Stimulated activated CD4-positive, alpha-beta T cell treated with anti-CD3 and anti-CD28 coated beads, Interleukin-2, amount 100 ng/mL, for 4 hours (primary cell): ENCODE measurements at places on chromosomes 7 and 10.

GRCh38 chr10:102280397-102281101 lies 35.2 kb downstream of the GBF1 start:
- no peak for DNase-seq

GRCh38 chr10:32333849-32334248 lies 13.1 kb downstream of the EPC1 start:
- no peak for DNase-seq

DNA sequence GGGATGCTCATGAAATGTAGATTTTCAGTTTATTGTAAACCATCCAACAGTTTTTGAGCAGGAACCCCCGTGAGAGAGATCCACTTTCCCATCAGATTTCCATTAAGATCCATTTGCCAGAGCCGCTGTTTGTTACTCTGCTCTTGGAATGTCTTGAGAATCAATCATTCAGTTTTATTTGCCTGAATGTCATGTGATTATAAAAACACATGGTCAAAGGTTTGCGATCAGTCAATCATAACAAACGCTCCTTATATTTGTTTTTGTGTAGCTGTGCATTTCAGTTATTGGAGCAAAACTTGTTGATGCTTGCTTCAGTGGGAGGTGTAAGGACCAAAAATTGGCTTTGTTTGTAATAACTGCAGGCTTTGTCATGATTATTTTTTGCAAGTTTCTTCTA lies 155.8 kb upstream of the RHOBTB1 start:
- no peak for DNase-seq

GRCh38 chr10:26890956-26891355 lies 30.2 kb upstream of the ABI1 start:
- peak; percentile 6 for DNase-seq

GRCh38 chr10:114131094-114131493 lies 42.9 kb downstream of the CCDC186 start:
- DNase-seq: no peak

- DNase-seq: no peak
Observed at GRCh38 chr7:69076566-69076965, 521.7 kb upstream of the AUTS2 start.

DNA sequence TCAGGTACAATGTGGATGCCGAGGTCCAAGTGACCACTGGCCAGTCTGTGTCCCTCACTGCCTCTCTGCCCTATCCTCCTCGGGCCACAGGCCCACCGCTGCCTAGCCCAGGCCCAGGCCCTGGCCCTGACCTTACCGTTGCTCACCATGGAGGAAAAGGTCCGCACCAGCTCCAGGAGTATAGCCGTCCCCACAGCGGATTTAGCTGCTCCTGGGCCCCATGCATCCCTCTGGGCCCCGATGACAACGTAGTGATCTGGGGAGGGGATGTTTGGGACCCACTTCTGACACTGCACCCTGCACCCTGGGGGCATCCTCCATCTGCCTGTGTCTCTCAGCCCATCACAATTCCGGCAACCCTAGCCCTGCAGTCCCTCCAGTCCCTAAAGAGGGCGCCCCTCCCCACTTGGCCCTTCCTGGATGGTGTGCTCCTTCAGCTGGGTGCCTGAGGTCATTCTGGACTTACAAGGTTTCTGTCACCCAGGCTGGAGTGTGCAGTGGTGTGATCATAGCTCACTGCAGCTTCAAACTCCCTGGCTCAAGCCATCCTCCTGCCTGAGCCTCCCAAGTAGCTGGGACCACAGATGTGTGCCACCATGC lies 12.1 kb downstream of the TFR2 start:
- DNase-seq: no peak

DNA sequence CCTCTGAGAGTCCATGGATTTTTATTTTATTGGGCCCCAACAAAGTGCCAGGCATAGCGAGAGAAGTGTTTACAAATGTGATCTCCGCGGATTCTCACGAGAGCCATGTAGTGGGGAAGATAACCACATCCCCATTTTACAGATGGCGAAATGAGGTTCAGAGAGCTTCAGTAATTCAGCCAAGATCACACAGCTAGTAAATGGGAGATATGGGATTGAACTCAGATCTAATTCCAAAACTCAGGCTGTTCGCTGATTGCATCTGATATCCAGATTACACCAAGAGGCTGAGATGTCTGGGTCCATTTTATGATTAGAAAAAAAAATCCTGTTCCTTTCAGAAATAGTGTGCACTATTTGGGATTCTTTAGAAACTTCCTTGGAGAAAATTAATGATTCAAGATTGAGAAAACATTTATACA lies 1.3 kb downstream of the FAS start:
- DNase-seq: no peak

- DNase-seq: no peak
Observed at GRCh38 chr10:60731134-60731885, 47.0 kb upstream of the CDK1 start.

- DNase-seq: no peak
Observed at GRCh38 chr10:691216-691615, 1.7 kb upstream of the DIP2C start.

GRCh38 chr10:128031216-128031615 lies 95.0 kb downstream of the MKI67 start:
- no peak for DNase-seq

GRCh38 chr7:77353407-77353721 lies 62.8 kb downstream of the GSAP start:
- no peak for DNase-seq

DNA sequence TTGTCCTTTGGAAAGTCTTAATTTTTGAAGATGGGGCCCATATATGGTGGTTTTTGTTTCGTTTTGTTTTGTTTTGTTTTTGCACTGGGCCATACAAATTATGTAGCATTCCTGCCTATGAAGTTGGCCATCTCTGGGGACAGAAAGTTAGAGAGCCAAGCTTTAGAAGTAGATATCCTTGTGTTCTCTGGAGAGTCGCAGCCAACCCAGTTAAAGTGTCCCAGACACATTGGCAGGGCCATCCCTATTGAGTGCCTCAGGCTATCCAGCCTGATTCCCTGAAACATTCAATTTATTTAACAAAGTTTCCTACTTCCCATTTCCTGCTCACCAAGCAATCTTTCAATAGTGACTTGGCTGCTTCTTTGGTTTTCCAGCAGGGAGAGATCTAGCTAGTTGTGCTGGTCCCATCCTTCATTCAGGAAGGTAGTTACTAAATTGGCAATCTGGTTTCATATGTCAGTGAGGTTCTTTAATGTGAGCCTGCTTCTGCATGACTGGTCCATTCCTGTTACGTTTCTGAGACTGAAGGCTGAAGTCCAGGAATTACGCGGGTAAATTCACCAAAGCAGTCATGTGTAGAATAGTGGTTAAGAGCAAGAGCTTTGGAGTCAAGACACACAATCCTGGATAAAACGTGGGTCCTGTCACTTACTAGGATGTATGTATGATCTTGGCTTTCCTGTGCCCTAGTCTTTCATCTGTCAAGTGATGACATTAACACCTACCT lies 49.3 kb upstream of the HBP1 start:
- no peak for DNase-seq

GRCh38 chr7:40700653-40701421 lies 566.0 kb downstream of the SUGCT start:
- DNase-seq: no peak

GRCh38 chr7:139893999-139894398 lies 64.9 kb downstream of the TBXAS1 start:
- DNase-seq: no peak

DNA sequence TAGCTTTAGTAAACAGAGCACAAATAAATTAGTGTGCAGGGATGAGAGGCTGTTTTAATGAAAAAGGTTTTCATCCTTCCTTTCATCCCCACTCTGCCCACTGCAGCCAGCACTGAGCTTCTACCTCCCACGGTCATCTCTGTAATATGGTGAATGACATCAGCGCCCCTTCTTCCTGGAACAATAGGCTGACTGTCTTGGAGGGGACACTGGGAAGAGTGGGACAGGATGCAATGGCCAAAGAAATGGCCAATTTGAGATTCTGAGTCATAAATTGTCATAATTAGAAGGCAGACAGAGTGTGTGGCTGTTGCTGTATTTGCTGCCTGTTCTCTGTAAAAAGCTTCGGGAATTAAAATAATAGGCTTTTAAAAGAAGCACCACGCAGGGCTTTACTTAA lies 126.7 kb upstream of the CALN1 start:
- no peak for DNase-seq

GRCh38 chr10:17747883-17748550 lies 4.0 kb upstream of the TMEM236 start:
- DNase-seq: no peak

- DNase-seq: no peak
Observed at GRCh38 chr10:100985336-100985735, 2.0 kb downstream of the MRPL43 start.

- DNase-seq: no peak
Observed at GRCh38 chr7:77284616-77285015, 85.0 kb upstream of the FGL2 start.

DNA sequence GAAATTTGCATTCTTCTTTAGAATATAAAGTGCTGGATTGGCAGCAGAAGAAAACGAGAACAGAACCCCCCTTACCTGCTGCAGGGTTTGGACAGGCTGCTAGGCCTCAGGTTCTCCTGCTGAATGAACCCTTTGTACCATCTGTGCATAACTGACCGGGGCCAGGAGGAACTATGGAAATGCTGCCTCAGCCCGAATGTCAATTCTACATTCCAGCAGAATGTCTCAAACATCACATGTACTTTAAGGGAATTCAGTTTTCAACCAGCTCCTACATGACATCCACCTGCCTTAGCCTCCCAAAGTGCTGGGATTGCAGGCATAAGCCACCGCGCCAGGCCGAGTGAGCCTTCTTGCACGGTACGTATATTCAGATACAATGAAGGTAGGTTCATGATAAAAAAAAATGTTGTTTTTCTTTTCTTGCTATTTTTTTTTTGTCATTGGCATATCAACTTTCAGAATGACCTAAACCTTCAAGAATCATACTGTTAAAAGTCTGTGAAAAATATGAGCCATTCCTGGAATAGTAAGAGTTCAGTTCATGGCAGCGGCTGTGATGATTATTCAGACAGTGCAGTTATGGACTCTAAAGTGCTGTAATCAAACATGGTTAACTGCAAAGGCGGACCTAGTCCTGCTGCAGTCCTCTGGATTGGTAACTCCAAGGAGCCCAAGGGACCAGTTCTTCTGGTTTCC lies 84.4 kb upstream of the TNS3 start:
- DNase-seq: no peak

- DNase-seq: no peak
Observed at GRCh38 chr10:100359529-100360150, 12.6 kb downstream of the SCD start.

DNA sequence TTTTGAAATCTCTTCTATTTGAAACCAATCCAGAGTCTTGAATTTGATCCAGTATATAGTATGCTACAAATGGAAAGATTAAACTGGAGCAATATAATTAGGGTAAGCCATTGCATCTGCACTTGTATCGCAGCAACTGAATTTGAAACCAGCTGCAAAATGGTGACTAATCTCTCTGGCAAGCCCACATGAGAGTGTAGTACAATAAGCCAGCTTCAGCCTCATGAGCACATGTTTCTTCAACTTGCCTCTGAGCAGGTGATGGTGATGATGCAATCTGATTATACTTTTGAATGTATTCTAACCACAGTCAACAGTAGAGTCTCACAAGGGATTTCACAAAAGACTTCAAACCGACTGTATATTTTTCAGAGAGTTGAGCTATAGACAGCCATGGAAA lies 829 bp upstream of the RPA3 start:
- DNase-seq: peak; percentile 38

DNA sequence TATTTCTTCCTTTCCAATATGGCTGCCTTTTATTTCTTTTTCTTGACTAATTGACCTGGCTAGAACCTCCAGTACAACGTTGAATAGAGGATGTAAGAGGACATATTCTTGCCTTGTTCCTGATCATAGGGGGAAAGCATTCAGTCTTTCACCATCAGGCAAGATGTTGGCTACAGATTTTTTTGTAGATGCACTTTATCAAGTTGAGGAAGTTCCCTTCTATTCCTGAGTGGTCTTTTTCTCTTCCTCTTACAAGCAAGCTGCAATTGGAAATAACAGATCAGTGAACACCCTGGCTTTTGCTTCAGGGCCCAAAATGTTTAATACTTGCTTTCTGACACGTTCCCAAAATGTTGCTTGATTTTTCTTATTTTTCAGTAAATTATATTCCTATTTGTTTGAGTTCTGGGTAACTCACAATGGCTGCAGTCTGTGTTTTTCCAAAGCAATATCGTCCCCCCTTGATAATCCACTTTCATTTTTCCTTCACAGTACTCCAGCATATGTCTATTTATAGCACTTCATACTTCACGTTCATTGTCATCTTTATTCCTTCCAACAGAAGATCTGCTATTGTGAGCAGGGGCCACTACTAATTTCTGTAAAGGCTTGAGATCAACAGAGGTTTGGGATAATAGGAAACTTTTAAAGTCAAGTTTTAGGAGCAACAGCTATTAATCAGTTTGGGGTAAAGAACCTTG lies 11.7 kb downstream of the CPEB3 start:
- DNase-seq: no peak

DNA sequence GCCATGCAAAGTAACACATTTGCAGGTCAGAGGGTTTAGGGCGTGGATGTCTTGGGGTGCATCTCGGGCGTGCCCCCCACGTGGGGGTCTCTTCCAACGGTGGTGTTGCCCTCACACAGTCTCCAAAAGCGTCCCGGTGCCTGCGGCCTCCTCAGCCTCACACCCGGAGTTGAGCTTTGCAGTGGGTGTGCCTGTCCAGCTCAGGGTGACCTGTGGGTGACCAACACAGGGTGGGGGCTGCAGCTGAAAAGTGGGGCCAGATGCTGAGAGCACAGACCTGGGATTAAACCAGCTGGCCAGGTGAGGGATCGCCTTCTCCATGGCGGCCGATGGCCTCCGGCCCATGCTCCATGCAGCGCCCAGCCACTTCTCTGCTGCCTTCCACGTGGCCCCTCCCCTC lies 63.1 kb downstream of the PWWP2B start:
- DNase-seq: no peak

DNA sequence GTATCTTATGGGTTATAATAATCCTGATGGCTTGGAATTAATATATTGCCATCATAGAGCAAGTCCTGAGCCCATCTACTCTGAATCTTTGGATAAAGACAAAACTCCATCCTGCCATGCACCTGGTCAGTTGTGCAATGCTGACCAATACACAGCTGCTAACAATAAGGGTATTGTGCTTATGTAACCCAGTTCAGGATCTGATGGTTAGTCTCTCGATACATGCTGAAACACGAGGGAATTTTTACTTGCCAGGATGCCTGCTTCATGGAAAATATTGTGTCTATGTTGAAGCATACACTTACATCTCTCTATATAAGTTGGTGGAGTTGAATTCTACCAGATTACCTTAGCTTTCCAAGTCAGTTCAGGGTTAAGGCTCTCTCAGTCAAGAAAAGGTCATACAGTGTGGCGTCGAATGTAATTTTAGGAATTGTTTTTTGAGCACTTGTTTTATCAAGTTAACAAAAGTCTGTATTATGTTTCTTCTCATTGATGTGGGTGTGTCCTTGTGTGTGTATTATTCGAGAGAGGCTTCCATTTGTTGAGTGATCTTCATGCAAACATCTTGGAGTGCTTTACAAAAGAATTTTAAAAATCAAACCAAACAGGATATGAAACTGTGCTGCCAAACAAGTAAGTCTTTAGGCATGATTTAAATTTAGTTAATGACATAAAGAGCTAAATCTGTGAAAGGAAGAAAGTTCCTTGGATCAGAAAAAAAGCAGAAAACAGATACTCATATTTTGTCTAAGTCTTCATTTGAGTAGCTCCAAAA lies 449.1 kb downstream of the SUGCT start:
- no peak for DNase-seq
